Endothelial cell (in vitro differentiated cells): ENCODE measurements at places on chromosomes 5 and 9. TPM values are rescaled to one million over a fixed set of nuclear protein-coding genes. Genes with fewer than 3 reads are reported as not detected.

GRCh38 chr9:131185924-131186323, 60.5 kb downstream of the NUP214 start:
- H3K4me3 ChIP-seq: no peak overlapping the region
- DNase-seq: no peak
- peaks cover 11% of the 10 kb centered on the region for H3K36me3 ChIP-seq

DNA sequence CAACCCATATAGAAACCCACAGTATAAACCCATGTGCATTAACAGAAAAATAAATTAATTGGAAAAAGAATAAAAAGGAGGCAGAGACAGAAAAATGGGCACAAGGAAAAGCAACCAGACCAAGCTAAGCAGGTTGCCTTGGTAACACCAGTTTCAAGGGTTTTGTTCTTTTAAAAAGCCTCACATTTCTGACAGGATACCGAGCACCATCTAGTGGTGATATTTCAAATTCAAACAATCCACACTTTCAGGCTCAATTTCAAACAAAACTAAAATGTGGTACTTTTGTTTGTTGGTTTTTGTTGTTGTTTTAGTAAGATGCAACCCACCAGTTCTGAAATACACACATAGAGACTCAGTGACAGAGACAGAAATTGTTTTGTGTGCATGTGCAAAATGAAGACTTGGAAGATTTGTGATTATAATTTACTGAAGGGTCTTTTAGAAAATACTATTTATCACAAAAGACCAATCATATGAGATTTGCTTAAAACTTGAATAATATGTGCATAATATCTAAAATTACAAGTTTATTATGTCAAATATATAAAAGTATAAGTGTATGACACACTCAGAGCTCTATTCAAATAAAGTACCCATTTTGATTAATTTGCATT, 318.2 kb downstream of the SLCO4C1 start:
- H3K4me3 ChIP-seq: no peak overlapping the region
- no peaks in the 10 kb centered on the region for H3K27me3 ChIP-seq
- H3K36me3 ChIP-seq: no peaks in the 10 kb centered on the region
- H3K27ac ChIP-seq: peak overlapping the region; percentile 62
- no peaks in the 10 kb centered on the region for H3K4me1 ChIP-seq

- no peak overlapping the region for H3K4me3 ChIP-seq
- no peaks in the 10 kb centered on the region for H3K27me3 ChIP-seq
- no peak for DNase-seq
- H3K27ac ChIP-seq: no peak overlapping the region
- no peaks in the 10 kb centered on the region for H3K36me3 ChIP-seq
These were observed 112.2 kb downstream of the PIP5K1B start for GRCh38 chr9:68817079-68817875.

GRCh38 chr5:54460181-54460919, 4.9 kb downstream of the HSPB3 start:
- H3K27me3 ChIP-seq: no peaks in the 10 kb centered on the region
- peaks cover 7% of the 10 kb centered on the region for H3K36me3 ChIP-seq
- no peaks in the 10 kb centered on the region for H3K4me1 ChIP-seq
- no peak for DNase-seq

Gene ARL14EPL
- not detected for total RNA-seq

GRCh38 chr9:136572003-136572827, 26.4 kb upstream of the NOTCH1 start:
- no peak overlapping the region for H3K4me3 ChIP-seq
- peaks cover 6% of the 10 kb centered on the region for H3K27me3 ChIP-seq
- H3K27ac ChIP-seq: peak overlapping the region; percentile 83
- peaks cover 30% of the 10 kb centered on the region for H3K4me1 ChIP-seq

- DNase-seq: no peak
- no peaks in the 10 kb centered on the region for H3K4me1 ChIP-seq
- H3K27me3 ChIP-seq: peaks cover 7% of the 10 kb centered on the region
These were observed 6.8 kb downstream of the OBP2A start for GRCh38 chr9:135552698-135553171.

Gene TARS1
- total RNA-seq: 163 TPM

GRCh38 chr5:17127743-17128231, 89.6 kb upstream of the BASP1 start:
- H3K27me3 ChIP-seq: peaks cover 3% of the 10 kb centered on the region
- H3K27ac ChIP-seq: no peak overlapping the region
- H3K4me1 ChIP-seq: peaks cover 2% of the 10 kb centered on the region

DNA sequence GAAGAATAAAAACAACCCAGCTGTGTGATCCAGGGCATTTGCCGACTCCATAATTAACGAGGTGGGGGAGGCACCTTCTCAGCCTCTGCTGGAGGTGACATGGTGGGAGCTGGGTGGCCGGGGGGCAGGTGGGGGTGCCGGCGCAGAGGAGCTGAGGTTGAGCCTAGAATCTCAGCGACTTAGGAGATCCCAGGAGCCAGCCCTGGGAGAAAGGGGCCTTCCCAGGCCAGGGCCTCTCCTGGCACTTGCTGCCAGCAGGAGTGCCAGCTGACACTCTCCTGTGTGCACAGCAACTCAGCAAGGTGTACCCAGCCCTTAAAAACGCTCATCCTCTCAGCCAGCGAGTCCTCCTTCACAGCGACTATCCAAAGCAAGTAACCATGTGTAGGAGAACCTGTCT, 62.8 kb upstream of the FCN1 start:
- no peak overlapping the region for H3K4me3 ChIP-seq
- DNase-seq: no peak
- H3K36me3 ChIP-seq: peaks cover 4% of the 10 kb centered on the region
- no peaks in the 10 kb centered on the region for H3K27me3 ChIP-seq
- H3K27ac ChIP-seq: no peak overlapping the region
- no peaks in the 10 kb centered on the region for H3K4me1 ChIP-seq

Gene CATSPER3
- total RNA-seq: 0.33 TPM

DNA sequence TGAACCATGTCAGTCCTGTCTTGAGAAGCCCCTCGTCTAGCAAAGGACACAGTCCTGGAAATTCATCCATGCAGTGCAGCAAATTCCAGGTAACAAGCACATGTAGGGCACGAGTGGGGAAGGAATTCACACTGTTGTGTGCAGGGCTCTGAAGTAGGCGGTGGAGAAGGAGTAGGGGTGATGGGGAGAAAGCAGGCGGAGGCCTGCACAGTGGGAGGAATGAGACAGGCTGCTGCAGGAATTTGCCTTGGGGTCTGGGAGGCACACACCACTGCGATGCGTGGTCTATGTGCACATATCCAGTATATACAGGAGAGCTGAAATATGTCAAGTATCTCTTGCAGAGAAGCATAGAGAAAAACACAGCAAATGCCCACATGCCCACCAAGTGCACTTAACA, 249.2 kb upstream of the IRX2 start:
- H3K4me3 ChIP-seq: no peak overlapping the region
- H3K4me1 ChIP-seq: no peaks in the 10 kb centered on the region
- H3K36me3 ChIP-seq: peaks cover 13% of the 10 kb centered on the region
- H3K27me3 ChIP-seq: peaks cover 3% of the 10 kb centered on the region

DNA sequence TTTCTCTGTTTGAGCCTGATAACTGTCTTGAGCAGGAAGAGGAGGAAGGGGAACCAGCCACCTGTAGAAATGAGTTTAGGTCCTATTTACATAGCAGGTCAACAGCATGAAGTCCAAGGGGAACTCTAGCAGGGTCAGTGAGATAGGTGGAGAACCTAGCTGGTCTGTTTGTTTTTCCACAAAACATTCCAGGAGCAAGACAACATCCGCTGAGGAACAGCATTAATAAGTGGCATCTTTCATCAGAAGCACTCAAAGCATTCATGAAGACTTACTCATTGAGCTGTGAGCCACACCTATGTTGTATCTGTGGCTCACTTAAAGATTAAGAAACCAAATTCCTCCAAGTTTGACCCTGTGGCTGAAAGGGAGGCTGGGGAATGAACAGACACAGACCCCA, 115.9 kb downstream of the ACTBL2 start:
- no peaks in the 10 kb centered on the region for H3K36me3 ChIP-seq
- no peak overlapping the region for H3K27ac ChIP-seq
- no peaks in the 10 kb centered on the region for H3K4me1 ChIP-seq
- DNase-seq: no peak
- no peak overlapping the region for H3K4me3 ChIP-seq
- no peaks in the 10 kb centered on the region for H3K27me3 ChIP-seq

Gene FST
- 3.3 TPM for total RNA-seq

Gene SCGB3A2
- 1.4 TPM for total RNA-seq

DNA sequence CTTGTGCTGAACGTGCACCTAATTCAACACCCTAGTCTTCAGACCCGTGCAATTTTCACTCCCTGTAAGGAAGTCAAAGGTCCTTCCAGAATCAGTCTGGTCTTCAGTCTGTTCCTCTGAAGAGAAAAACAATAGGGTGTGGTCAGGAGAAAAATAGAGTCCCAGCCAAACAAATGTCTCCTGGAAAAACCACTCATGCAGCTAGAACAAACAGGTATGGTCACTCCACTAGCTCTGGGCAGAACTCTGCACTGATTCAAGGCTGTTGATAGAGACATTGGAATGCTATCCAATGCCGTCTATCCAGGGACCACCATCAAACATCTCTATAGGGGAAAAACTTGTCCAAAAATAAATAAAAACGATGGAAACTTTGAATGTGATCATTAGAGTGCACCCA, 81.8 kb upstream of the MAP3K1 start:
- no peak overlapping the region for H3K4me3 ChIP-seq
- H3K4me1 ChIP-seq: peaks cover 22% of the 10 kb centered on the region
- H3K36me3 ChIP-seq: no peaks in the 10 kb centered on the region
- H3K27me3 ChIP-seq: no peaks in the 10 kb centered on the region

- DNase-seq: no peak
- no peaks in the 10 kb centered on the region for H3K27me3 ChIP-seq
These were observed 111.8 kb downstream of the COL23A1 start for GRCh38 chr5:178478370-178478769.
